Stimulated activated CD8-positive, alpha-beta memory T cell treated with anti-CD3 and anti-CD28 coated beads, Interleukin-15, amount 100 ng/mL, for 4 hours (primary cell): ENCODE measurements at places on chromosomes 7 and 10.

GRCh38 chr10:7417103-7417623 is 6.3 kb upstream of the SFMBT2 start:
- DNase-seq, result no peak

DNA sequence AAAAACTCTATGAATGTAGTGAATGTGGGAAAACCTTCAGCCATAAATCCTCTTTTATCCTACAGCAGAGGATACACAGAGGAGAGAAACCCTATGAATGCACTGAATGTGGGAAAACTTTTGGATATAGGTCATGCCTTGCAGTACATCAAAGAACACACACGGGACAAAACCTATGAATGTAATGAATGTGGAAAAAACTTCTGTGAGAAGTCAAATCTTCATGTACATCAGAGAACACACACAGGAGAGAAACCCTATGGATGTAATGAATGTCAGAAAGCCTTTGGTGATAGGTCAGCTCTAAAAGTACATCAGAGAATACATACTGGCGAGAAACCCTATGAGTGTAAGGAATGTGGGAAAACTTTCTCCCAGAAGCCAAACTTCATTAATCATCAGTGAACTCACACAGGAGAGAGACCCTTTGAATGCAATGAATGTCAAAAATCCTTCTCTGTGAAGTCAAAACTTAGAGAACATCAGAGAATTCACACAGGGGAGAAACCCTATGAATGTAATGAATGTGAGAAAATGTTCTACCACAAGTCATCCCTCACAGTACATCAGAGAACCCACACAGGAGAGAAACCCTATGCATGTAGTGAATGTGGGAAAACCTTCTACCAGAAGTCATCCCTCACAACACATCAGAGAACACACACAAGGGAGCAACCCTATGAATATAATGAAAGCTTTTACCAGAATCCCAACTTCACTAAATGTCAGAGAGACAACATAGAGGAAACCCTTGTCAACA is 45.6 kb downstream of the ZNF487 start:
- no peak for DNase-seq

DNA sequence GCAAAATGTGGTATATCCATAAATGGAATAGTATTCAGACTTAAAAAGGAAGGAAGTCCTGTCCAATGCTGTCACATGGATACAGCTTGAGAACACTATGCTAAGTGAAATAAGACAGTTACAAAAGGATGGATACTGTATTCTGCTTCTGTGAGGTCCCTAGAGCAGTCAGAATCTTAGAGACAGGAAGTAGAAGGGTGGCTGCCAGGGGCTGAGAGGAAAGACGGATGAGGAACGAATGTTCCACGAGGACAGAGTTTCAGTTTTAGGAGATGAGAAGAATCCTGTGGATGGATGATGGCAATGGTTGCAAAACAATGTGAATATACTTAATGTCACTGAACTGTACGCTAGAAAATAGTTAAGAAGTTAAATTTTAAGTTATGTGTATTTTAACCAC is 3.8 kb downstream of the PRKCQ start:
- no peak for DNase-seq

GRCh38 chr7:2512179-2512661 is 7.4 kb upstream of the LFNG start:
- no peak for DNase-seq

DNA sequence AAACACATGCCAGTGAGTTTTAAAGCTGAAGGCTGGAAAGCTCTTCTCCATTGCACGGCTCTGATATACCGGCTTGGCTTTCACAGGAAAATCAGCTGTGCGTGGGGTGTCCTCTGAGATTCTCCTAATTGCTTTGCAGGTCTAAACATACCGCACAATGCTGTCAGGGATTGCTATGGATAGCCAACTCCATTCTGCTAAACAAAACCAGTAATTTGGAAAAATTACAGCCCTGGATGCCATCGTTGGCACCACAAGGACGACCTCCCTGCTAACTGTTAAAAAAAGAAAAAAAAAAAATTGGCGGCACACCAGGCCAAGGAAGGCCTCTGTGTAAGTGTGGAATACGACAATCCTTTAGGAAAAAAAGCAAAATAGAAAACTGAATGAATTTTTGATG is 118.6 kb upstream of the ADARB2 start:
- DNase-seq, result no peak
